Mammary epithelial cell (primary cell): ENCODE measurements at places on chromosomes 3 and 15.

DNA sequence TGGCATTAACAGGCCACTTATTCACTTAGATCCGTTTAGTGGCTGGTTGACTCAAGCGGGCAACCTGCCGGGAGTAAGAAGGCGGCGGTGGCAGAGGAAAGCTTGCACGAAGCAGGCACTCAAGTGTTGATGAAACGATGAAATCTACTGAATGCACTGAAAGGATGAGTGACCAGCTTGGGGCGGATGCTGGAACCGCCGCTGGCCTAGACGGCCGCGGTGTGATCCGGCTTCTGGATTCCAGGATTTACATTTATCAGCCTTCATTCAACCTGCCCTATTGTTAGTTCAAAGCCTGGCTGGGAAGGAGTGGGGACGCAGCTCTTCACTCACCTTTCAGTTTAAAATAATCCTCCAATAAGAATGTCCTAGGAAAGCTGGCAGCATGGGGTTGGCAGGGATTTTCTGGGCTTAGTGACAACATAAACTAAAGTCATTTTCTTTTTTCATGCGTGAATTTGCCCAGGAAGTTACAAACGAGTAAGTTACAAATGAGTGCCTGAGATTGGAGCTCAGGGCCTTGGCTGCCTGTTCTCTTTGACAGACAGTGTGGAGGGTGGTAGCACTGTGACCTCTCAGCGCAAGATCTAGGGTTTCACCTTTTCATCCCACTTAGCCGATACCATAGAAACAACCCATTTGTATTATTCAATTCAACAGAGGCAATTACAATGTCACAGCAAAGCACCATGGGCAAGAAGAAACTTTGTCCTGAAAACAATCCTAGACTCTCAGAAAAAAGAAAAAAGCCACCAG lies 1.1 kb upstream of the PLCH1 start:
- DNase-seq, result no peak

DNA sequence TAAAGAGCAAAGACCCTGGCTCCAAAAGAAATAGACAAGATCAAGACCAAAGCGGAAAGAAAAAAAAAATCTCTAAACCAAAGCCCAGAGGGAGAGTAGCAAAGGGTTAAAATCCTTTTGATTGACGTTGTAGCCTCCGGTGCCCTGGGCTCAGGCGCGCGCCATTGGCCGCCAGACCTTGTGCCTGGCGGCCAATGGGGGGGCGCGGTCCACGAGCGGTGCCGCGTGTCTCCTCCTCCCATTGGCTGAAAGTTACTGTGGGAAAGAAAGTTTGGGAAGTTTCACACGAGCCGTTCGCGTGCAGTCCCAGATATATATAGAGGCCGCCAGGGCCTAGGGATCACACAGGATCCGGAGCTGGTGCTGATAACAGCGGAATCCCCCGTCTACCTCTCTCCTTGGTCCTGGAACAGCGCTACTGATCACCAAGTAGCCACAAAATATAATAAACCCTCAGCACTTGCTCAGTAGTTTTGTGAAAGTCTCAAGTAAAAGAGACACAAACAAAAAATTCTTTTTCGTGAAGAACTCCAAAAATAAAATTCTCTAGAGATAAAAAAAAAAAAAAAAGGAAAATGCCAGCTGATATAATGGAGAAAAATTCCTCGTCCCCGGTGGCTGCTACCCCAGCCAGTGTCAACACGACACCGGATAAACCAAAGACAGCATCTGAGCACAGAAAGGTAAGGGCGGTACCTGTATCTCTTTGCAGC lies at the start of gene HES1:
HES1 (plus strand) TSS at position 343 of the 713 bp plus-strand sequence; CDS start at position 576, 233 bp downstream.
- DNase-seq, result peak; percentile 98

GRCh38 chr3:117547956-117548550 lies 838.5 kb downstream of the TUSC7 start:
- DNase-seq, result no peak

- DNase-seq, result peak; percentile 81
Measured at GRCh38 chr3:42025370-42026138, 63.7 kb upstream of the ULK4 start.

GRCh38 chr3:185056908-185057307 lies 96.0 kb downstream of the C3orf70 start:
- DNase-seq, result no peak

DNA sequence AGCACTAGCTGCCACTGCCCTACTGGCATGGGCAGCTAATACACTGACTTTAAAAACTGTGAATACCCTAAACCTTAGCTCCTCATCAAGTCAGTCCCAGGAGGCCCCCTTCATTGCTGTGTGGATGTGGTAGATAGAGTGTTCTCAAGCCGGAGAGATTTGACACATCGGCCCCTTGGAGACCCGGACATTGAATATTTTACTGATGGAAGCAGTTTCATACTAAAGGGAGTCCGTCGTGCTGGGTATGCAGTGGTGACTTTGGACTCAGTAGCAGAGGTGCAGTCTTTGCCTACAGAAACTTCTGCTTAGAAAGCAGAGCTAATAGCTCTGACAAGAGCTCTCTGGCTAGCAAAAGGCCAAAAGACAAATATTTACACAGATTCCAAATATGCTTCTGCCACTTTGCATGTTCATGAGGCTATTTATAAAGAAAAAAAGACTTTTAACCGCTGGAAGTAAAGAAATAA lies 17.5 kb downstream of the CCR4 start:
- no peak for DNase-seq

- no peak for DNase-seq
Measured at GRCh38 chr3:115148142-115148790, 1.2 kb upstream of the ZBTB20 start.

- no peak for DNase-seq
Measured at GRCh38 chr3:135731546-135731945, 234.0 kb upstream of the PPP2R3A start.

DNA sequence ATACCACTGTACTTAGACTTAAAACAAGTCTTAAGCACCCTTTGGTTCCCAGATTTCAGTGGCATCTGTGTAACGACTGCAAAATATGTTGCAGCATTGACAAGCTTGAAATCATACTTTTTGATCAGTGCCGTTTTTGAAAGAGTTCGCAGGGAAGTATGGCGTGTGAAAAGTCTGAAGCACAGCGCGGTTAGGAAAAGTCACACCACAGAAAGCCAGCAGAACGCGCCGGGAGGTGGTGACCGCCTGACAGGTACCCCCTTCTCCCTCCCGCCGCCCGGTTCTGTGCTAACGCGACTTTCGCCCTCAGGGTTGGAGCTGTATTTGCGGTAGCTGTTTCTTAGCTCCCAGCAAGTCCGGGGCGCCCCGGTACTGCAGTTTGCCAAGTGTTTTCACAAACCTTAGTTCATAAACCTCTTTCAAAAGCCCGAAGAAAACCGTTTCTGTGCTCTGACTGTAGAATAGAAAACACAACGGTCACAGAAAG lies 481 bp upstream of the CRYBG3 start:
- DNase-seq, result no peak

DNA sequence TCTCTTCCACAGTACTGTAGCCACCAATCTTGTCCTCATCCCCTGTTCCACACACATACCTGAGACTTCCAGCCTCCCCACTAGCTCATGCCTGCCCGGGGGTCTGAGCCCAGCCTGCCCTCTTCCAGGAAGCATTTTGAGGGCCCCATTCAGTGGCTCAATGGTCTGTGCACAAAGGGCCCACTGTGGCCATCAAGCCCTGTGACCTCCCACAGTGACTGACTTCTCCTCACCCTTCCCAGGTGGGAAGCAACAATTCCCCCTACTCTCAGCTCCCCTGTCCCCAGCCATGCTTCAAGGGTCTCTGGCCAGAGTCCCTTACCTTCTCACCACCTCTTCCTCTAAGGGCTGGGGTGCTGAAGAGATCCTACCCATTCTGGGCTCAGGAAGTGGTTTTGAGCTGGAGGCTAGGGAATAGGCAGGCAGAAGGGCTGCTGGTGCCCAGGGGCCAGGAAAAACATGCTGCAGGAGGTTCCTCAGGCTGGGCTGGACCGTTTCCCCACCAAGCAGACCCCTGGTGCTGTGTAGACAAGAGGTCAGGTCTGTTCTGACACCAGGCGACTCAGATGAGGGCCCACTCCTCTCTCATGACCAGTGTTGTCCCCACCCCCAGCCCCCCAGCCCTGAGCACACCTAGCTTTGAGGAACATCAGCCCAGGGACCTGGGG lies 3.0 kb upstream of the KLF15 start:
- no peak for DNase-seq

- DNase-seq, result no peak
Measured at GRCh38 chr3:101945980-101946379, 96.7 kb downstream of the NFKBIZ start.

DNA sequence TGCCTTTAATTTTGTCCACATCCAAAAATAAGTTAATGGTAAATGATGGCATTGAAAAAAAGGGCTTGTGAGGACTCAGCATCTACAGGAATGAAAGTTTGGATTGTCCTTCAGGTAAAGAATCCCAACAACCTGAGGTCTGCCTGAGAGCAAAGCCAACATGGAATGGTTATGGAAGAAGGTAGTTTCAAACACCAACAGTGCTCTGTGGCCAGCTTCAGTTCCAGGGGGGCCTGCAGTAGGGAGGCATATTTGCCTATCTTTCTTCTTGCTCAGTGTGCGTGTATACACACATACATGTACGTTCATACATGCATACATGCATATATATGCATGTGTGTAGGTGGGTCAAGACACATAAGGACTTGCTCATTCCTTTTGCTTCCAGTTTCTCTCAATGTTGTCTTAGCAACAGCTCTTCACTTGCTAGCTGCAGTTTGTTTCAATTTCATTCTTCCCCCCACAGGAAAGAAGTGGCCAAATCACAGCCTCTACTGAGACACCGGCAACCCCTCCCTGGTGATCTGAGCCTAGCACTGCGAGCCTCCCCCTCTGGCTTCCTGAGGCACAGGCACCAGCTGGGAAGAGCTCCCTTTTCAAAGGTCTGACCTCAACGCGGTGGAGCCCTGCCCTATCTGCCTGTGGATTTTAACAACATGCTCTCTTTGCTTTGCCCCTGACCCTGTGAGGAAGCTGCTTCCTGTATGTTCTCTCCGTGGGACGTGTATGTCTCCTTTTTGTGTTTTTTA lies 146.2 kb downstream of the KLF13 start:
- DNase-seq, result no peak

- no peak for DNase-seq
Measured at GRCh38 chr3:116051040-116051439, 394.2 kb downstream of the LSAMP start.

- no peak for DNase-seq
Measured at GRCh38 chr3:53899750-53900149, 8.1 kb upstream of the SELENOK start.

GRCh38 chr3:74267131-74267530 lies 347.3 kb downstream of the CNTN3 start:
- DNase-seq, result no peak

DNA sequence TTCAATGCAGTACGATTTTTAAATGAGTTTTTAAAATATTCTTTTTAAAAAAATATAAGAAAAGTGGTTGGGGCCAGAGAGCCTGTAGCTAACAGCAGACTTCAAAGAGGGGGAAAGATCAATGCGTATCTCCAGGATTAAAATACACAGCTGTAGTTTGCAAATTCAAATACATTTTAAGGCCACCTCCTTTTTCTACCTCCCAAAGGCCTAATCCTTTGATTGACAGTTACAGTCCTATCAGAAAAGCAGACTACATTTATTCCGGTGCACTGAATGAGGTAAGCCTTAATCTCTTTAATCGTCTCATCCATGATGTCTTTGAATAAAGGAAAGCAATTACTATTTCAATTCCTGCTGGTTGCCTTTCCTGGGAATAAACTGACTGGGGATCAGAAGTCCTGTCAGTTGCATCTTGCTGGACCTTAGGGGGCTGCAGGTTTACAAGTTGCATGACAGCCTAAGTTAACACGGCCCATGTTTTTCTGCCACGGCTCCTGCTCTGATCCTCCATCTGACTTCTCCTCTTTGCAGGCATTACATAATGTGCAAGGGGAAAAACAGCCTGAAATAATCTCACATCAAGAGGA lies 51.7 kb downstream of the CADPS start:
- no peak for DNase-seq

DNA sequence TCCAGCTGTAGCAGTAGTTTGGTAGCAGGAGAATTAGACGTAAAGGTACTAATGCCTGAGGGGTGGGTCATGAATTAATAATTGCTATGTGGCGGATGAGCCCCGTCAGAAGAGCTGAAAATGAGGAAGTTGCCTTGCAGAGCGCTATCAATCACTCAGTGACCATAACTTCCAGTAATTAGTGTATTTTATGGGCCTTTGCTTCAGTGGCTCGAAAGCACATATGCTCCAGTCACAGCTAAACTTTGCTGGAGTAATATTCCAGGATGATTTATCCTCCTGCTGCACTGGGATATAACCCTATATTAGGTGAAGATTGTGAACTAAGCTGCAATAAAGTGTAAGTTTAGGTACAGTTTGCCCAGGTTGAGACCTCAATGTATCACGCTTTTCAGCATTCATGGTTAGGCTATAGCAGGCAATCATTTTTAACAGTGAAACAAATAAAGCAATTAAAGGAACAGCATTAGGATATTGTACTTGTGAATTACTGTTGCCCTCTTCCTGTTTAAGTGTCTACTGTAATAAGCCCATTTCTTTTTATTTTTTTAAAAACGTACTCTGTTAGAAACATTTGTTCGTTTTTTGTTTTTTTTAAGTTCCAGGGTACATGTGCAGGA lies 104.6 kb upstream of the SKOR1 start:
- no peak for DNase-seq

- DNase-seq, result no peak
Measured at GRCh38 chr3:108011616-108012015, 79.2 kb downstream of the CD47 start.

DNA sequence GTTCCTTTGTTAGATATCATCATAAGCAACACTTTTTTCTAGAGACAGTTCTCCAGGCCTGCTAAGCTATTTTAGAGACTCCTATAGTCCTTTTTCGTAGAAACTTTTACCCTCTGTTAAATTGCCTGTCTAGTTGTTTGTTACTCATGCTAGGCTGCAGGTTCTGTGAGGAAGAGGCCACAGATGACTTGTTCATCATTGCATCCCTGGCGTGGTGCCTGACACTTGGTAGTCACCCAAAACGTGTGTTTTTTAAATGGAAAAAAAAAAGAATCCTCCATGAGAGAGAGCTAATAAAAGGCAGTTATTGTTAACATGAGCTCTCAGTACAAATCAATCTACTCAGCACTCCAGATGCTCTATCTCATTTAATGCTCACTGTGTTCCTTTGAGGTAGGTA lies 35.1 kb downstream of the CCDC54 start:
- peak; percentile 27 for DNase-seq

DNA sequence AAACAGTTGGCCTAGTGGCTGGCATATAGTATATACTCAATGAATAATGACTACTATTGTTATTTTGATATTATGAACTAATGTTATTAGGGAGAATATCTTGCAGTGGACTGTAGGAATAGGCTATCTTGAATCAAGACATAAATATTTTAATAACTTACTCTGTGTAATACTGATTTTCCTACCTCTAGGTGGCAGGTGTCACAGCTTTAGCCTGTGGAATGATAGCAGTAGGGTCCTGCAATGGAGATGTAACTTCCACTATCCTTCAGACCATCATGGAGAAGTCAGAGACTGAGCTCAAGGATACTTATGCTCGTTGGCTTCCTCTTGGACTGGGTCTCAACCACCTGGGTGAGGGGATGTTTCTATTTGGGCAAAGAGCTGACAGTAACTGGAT lies 6.5 kb downstream of the PSMD2 start:
- DNase-seq, result no peak

DNA sequence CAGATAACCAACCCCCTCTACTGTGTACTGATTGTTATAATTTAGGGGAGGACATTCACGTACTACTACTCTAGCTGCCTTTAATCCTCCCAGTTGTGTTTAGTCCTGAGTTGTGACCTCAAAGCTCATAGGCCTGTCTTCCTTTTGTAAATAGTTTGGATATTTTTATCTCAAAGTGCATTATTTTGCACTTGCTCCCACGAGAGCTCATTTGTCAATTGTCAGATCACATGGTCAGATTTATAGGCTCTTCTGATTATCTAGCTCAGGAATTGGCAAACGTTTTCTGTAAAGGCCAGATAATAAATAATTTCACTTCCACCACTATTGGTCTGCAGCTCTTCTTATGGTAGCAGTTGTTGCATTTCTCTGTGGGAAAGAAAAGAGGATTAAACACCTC lies 14.4 kb upstream of the SLC30A4 start:
- DNase-seq, result no peak
